Pancreas (tissue), 10 donors: ENCODE measurements at places on chromosomes 3 and 15. TPM values are rescaled to one million over a fixed set of nuclear protein-coding genes. Genes with fewer than 3 reads are reported as not detected.

DNA sequence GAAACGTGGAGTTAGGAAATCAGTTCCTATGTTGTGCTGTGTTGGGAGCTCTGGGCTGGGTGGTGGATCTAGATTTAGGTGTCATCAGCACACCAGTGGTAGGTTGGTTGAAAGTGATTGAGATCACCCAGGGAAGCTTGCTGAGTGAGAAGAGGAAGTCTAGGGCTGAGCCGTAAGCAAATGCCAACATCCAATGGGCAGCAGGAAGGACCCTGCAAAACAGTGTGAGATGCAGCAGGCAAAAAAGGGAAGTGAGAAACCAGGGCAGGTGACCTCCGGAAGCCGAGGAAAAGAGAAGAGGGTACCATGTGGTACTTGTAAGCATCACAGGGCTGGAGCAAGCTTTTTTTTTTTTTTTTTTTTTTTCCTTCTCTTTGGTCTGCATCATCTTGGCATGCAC is 15.9 kb upstream of the COPG1 start:
- DNase-seq, result no peak

- DNase-seq, result no peak
These were observed 41.6 kb downstream of the CTDSPL start for GRCh38 chr3:37903320-37903719.

GRCh38 chr3:108108416-108108815 is 17.6 kb upstream of the CD47 start:
- DNase-seq, result no peak

SENP8 gene
- total RNA-seq, result 1.9 TPM

CHRNA7 gene
- total RNA-seq, result 5.5 TPM

ZNF662 gene
- 7.6 TPM for total RNA-seq
